Head of caudate nucleus (tissue), 42 donors: ENCODE measurements at places on chromosomes 3 and 15.

- DNase-seq: no peak
These were observed 92.7 kb upstream of the RARB start for GRCh38 chr3:25335356-25335755.

GRCh38 chr3:180646187-180646790 lies 33.0 kb downstream of the CCDC39 start:
- no peak for DNase-seq

GRCh38 chr15:90580946-90581345 lies 51.2 kb downstream of the CRTC3 start:
- no peak for DNase-seq

DNA sequence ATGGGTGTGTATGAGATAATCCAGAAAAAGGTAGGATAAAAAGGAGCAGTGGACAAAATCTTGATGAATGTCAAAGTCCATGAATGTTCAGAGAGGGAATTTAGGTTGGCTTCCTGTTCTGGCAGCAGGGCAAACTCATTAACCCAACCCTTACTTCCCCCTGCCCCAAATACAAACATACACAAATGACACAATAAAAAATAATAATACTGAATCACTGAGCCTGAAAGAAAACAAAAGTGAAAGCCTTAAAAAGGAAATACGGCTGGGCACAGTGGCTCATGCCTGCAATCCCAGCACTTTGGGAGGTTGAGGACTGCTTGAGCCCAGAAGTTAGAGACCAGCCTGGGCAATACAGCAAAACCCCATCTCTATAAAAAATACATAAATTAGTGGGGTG lies 62.9 kb downstream of the GPR176 start:
- no peak for DNase-seq

DNA sequence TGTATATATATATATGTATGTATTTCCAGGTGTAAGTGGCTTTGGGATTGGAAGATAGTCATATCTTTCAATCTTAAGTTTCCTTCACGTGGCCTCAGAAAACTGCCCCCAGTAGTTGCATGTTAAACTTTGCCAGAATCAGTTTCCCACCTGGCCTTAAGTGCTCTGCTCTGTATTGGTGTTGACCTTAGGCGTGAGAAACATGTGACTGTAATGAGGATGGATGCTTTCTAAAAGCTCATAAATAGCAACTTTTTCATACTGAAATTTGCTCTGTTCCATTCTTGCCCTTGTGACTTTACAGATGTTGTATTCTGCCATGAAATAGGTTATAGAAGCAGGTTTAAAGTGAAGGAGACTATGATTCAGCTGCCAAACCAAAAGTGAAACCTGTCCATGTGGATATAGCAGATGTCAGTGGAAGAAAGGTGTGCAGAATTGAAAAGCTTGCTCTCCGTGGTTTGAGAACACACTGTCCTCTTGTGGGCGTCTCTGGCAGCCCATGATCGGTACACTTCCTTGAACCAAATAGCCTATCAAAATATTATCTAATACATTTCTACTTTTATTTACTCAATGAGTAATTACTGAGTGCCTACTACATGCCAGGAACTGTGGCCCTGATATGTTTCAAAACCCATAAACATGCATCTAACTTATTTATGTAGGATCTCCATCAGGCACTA lies 15.8 kb downstream of the SCG5 start:
- DNase-seq: no peak
